ENCODE measurements at places on chromosomes 11 and 22.

GRCh38 chr22:42976217-42976933 is 38.6 kb downstream of the PACSIN2 start:
- no peak overlapping the region for H3K27ac ChIP-seq
- H3K27me3 ChIP-seq: no peaks in the 10 kb centered on the region
- no peak overlapping the region for H3K4me3 ChIP-seq
- DNase-seq: no peak

DNA sequence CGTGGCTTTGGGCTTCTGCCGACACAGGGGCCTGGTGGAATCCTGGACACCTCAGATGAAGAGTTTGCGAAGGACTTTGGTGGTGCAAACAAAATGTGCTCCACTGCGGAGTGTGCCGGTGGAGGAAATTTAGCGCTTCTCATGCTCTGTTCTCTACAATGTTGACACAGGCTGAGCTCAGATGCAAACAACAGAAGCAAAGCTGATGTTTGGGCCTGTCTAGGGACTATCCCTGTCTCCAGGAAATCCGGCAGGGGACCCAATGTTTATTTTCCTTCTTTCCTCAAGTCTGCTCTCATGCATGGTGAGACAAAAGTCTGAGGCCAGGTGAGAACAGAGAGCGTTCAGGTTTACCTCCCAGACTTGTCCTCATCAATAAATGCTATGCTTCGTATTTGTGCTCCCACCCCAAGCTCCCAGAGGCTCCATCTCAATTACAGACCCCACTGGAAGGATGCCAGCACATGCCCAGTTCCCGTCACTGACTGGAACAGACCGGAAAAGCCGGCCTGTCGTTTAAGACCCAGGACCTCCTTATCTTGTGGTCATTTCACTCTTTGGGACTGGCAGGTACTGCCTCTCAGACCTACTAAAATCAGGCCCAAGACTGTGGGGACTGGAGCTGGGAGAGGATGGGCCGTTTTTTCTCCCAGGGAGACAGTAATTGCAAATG is 105.7 kb upstream of the B3GAT1 start:
- no peak overlapping the region for H3K4me3 ChIP-seq
- H3K27ac ChIP-seq: no peak overlapping the region
- H3K36me3 ChIP-seq: no peaks in the 10 kb centered on the region
- no peaks in the 10 kb centered on the region for H3K4me1 ChIP-seq

GRCh38 chr11:74490941-74491340 is 2.6 kb downstream of the LIPT2 start:
- H3K27ac ChIP-seq: no peak overlapping the region
- peaks cover 10% of the 10 kb centered on the region for H3K4me1 ChIP-seq
- DNase-seq: no peak

DNA sequence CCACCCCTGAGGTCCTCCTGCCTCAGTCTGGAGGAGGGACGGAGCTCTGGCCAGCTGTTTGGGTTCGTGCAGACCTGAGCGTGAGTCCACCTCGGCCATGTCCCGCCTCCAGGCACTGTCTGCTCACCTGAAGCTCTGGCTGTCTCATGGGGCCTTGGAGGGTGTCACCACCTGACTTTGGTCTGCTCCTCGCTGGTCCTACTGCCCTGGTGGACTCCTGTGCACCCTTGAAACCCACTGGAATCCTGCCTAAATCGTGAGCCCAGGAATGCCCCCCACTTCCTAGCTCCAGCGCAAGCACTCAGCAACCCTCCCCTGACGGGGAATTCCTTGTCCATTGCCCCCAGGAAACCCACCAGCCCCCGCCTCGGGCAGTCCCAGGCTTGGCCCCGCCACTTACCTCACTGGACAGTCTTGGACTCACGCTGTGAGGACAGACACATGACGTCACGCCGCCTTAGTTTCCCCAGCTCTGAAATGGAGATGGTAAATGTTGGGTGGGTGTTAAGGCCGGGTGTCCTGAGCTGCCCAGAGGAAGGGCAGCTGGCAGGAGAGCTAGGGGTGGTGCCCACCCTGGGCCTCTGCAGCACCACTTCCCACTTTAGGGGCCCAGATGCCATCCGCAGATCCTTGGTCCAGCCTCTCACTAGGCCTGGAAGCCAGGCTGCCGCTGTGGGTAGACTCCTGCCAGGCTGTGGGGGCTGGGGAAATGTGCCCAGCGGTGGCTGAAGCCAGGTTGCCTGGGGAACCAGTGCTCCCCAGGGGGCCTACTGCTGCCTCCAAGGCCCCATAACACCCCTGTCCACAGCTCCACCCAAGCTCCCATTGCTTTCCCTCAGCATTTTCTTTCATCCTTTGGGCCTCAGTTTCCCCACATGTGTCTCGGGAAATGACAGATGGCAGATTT is 18.2 kb upstream of the TBX1 start:
- no peaks in the 10 kb centered on the region for H3K36me3 ChIP-seq
- no peak for DNase-seq
- H3K4me1 ChIP-seq: no peaks in the 10 kb centered on the region
- no peak overlapping the region for H3K4me3 ChIP-seq

DNA sequence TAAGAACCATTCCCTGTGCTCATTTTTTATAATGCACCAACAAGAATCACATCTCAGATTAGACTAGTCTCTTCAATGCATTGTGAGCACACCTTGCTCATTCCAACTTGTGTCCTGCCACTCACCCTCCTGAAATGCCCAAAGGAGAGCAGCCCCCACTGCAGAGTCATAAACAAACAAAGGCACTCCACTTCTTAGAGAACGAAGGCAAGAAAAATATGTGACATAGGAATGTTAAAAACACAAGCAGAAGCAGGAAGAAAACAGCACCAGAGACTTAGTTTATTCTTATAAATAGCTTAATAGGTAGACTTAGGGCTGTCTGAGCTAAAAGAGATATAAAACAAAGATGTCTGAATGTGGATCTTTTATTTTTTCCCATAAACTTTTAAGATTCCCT is 57.2 kb downstream of the GUCY1A2 start:
- H3K4me1 ChIP-seq: no peaks in the 10 kb centered on the region
- DNase-seq: no peak
- no peaks in the 10 kb centered on the region for H3K27me3 ChIP-seq
- no peak overlapping the region for H3K27ac ChIP-seq
- H3K36me3 ChIP-seq: no peaks in the 10 kb centered on the region
- no peak overlapping the region for H3K4me3 ChIP-seq

DNA sequence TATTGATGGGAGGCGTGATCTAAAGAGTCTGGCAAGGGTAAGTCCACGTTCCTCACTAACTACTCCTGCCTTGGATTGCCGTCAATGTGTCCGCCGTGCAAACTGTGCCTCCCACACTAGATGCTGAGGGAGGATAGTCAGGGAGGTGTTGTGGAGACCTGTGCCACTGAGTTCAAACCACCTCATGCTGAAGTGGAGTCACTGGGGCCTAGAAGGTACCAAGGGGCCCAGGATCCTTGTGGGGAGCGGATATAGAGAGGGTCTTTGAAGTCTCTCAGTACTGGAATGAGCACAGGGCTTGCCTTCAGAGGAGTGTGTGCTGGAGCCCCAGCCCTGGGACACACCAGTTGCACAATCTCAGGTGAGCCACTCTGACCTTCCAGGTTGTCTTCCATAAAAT is 27.1 kb upstream of the TMPRSS4 start:
- no peaks in the 10 kb centered on the region for H3K27me3 ChIP-seq
- no peaks in the 10 kb centered on the region for H3K36me3 ChIP-seq
- no peak overlapping the region for H3K27ac ChIP-seq

Measured in MM.1S (cell line).